Esophagus squamous epithelium (tissue), 5 donors: ENCODE measurements at places on chromosomes 3 and 15.

DNA sequence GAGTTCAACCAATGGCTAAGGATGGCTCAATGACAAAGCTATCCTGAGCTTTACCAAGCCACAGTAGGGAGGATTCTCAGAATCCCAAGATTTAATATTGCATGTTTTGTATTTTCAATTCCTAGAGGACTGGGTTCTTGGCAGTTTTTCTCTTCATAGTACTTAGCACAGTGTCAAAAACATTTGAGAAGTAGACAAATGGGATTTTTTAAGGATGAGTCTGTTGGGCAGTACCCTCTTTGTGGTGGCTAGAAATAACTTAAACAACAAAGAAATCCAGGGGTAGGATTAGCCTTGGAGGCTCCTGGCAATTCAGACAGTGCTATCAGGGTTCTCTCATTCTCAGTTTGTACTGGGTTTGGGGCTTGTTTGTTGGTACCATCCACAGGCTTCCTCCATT lies 212.8 kb upstream of the RORA start:
- no peak for DNase-seq

DNA sequence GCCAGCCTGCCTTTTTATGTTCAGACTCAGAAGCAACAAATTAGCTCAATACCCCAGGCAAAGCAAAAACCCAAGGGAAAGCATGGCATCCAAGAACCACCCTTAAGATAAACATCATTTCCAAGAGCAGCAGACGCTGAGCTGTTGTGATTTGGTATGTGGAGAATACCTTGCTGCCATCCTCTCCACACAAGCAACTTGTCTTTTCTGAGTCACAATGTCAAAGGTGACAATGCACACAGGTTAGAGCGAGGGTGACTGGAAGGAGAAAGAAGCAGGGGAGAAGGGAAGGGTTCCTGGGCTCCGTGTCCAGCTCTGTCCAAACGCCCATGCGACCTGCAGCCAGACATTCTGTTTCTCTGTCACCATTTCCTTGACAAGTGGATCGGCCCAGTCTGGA lies 6.0 kb downstream of the PCSK6 start:
- DNase-seq = no peak

DNA sequence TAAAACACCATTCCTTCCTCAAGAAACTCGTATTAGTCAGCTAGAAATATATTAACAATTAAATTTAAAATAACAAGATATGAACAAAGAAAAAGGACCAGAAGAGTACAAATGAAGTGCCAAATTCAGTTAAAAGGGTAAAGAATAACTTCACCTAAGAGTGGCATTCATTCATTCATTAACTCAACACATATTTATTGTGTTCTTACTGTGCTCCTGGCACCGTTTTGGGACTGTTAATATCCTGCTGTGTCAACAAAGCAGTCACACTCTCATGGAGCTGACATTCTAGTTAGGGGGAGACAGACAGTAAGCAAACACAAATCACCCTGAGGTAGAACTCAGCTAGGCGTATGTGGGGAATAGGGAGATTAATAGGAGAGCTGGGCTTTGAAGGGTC lies 123.6 kb upstream of the DPPA4 start:
- DNase-seq = no peak

- DNase-seq = no peak
Measured at GRCh38 chr3:98233468-98233867, 30.6 kb upstream of the OR5H6 start.

DNA sequence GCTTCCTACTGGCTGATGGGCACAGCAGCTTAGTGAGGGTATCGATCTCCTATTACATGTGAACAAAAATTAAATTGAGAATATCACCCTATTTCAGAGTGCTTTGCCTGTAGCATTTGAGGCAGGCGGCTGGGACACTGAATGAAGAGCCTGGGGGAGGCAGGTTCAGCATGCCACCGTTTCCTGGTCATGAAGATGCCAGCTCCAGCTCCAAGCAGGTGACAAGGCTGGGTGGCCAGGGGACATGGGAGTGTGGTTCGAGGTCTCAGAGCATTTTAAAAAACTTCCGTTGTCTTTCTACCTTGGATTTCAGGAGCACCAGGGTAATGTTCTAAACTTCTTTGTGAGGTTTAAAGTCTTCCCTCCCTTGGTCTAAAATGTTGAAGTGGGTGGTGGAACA lies 158.2 kb downstream of the RPLP1 start:
- DNase-seq = no peak

- DNase-seq = no peak
Measured at GRCh38 chr3:29486096-29486495, 205.2 kb downstream of the RBMS3 start.

DNA sequence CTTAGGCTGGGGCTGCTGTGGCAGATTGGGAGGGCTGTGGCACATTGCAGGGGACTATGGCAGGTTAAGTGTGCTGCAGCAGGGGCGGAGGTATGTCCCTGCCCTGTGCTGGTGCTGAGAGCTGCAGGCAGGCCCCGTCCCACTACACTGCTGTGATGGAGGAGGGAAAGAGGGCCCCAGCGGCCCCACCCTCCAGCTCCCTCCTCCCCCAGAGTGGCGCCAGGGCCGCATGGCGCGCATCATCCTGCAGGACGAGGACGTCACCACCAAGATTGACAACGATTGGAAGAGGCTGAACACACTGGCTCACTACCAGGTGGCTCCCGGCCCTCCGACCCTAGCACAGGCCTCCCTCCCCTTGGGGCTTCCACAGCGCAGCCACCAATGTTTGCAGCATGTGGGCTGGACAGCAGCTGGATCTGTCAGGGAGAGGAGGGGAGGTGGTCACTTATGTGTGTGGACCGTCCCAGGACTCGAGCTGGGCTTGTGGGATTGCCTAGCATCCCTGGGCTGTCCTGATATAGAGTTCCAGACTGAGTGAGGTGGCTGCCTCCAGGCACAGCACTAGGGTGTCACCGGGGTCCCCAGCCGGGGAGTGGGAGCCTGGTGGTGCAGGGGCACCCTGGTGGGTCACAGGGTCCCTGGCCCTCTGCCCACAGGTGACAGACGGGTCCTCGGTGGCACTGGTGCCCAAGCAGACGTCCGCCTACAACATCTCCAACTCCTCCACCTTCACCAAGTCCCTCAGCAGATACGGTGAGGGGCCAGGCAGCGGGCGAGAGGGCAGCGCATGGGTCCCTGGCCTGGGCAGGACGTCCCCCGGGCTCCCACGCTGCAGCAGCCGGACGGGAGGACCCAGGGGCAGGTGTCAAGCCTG lies 46.1 kb downstream of the PLXNA1 start:
- DNase-seq = no peak

DNA sequence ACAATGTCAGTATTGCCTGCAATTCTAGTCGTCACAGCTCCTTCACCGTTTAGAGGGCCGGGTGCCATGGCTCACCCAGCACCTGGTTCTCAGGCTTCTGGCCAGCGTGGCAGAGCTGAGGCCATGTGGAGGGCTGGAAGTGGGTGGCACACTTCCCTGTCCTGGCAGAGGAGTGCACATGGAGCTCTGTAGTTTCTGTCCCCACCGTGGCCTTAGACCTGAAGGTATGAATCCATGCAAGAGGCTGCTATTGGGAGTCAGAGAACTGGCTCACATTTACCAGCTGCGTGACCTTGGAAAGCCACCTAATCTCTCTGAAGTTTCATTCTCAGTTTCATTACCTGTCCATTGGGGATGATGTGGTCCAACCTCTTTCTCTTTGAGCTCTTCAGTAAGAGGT lies 22.2 kb downstream of the EPHB1 start:
- no peak for DNase-seq

- DNase-seq = no peak
Measured at GRCh38 chr15:76968306-76968705, 26.6 kb upstream of the PSTPIP1 start.

DNA sequence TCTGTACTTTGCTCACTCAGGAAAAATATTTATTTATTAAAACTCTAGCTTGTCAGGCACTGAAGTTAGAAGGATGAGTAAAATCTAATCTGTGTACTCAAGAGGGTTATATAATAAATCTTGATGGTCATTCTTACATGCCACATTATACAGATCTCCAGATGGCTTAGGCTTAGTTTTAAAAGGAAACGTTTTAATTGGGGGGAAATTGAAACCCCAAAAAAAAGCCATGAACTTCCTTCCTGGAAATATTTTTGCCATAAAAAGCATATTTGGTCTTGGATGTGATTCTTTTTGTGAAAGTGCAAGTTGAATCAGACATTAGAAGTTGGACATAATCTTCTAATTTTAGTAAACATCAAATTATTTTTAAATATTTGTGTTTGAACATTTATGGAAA lies 6.0 kb downstream of the SENP8 start:
- no peak for DNase-seq

- DNase-seq = no peak
Measured at GRCh38 chr3:3184876-3185275, 5.4 kb upstream of the CRBN start.

- DNase-seq = no peak
Measured at GRCh38 chr3:131387796-131388489, 6.4 kb downstream of the NUDT16 start.

DNA sequence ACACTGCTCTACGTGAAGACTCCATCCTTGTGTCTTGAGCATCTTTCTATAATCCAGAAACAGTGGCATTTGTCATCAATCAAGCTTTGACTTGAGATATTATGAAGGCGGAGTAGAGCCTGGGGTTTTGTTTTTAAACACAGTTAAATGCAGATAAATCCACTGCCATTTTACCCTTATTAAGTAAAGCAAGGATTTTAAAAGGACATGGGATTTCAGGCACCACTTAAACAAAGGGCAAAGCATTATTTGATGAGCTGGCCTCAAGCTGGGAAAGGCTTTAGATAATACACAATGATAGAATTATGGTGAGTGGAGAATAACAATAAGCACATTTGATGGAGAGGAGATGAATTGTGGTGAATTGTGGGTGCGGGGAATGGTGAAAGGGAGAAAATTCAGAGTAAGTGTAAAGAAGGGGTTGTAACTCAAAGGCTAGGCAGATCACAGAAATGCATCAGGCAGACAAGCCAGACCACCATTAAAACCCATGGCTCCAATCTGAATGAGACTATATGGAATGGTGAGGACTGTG lies 54.9 kb upstream of the GLCE start:
- no peak for DNase-seq

DNA sequence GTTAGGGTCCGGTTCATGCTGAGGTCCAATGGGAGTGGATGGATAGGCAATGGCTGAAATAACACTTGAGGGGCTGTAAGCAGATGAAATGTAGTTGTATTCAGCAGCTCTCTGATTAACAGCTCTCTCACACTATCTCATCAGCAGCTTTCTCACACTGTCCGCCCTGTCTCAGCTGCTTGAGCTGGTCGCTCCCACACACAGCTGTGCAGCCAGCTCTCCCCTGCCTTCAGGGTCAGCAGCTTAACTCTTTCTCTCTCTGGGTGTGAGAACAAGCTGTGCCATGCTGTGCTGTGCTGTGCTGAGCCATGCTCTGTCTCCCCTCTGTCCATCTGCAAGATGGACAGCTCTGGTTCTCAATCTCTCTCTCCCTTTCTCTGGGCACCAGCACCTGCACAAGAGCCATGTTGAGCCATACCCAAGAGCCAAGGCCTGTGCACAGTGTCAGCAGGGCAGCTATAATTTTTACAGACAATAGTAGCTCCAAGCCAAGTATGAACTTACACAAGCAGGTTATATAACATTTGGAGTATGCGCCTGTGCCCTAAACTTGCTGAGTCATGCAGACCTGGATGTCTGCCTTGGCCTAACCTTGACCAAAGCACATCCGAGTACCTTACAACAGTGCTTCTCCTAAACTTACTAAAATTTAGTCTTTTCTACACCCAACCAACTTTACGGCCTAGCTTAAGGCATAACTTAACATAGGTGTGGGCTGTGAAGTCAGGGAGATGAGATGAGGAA lies 291.3 kb upstream of the TRIM42 start:
- no peak for DNase-seq

DNA sequence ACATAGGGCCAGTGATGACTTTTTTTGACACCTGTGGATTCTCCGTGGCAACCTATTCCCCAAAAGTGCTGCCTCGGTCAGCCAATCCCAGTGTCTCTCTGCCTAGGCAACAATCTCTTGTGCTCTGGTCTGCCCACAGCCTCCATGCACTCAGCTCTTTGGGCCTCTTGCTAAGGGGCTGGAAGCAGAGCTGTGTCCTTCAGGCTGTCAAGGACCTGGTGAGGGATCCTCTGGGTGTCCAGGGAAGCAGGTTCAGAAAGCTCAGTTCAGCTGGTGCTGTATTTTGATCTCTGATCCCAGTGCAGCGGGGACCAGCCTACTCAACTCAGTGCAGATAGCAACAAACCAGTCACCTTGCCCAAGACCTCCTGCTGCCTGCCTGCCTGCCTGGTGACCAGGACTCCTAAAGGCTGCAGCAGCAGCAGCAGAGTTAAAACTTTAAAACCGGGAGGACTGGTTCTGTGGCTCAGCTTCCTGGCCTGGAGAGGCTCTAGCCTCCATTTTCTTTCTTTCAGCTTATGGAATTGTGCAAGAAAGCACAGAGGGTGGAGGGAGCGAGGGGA lies 6.2 kb downstream of the PAK6 start:
- DNase-seq = no peak

DNA sequence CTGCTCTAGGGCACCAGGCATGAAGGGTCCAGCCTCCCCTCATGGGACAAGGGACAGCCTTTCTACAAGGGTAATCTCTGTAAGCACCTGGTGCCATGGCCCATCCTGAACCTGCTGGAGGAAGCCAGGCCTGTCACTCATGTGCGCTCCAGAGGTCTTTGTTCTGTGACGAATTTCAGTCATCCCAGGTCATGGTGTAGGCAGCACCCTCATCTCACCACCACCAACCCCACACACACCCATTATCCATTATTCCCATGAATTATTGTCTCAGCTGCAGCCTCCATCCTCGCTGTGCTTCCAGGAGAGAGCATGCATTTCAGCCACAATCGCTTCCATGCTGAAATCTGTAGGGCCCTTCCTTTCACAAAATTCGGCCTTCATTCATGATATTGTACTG lies 419.3 kb downstream of the EPHB1 start:
- DNase-seq = no peak

GRCh38 chr3:23829242-23829934 lies 23.6 kb downstream of the UBE2E1 start:
- no peak for DNase-seq

DNA sequence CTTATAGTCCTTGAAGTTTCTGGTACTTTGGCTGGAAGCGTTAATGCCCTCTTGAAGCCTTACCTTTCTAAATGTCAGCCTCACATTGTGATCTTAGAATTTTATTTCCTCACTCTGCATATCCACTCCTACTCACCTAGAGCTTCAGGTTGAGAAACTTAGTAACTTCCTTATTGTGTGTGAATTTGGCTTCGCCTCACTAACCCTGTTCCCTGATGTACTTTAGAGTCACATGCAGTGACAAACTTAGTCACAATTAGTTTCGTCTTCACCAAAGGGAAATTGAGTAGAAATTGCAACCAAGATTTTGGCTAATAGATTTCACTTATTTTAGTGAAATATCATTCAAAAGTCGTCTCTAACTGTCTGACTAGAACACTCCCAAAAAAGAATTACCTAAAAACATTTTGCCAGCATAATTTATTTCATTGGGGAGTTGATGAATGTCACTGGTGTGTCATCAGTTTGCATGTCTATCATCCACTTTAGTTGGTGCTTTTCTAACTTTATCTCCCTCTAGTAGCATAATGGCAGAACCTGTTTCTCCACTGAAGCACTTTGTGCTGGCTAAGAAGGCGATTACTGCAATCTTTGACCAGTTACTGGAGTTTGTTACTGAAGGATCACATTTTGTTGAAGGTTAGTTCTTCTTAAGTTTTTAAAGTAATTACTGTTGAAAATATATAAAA lies 960 bp downstream of the MFN1 start:
- DNase-seq = no peak

GRCh38 chr3:102530415-102531181 lies 95.8 kb downstream of the ZPLD1 start:
- DNase-seq = no peak

- DNase-seq = no peak
Measured at GRCh38 chr15:87752250-87752951, 504.1 kb downstream of the NTRK3 start.
